ENCODE measurements at places on chromosomes 5 and 9.
A peak's percentile ranks its signal among the peaks of the same experiment; 100 is the strongest.

DNA sequence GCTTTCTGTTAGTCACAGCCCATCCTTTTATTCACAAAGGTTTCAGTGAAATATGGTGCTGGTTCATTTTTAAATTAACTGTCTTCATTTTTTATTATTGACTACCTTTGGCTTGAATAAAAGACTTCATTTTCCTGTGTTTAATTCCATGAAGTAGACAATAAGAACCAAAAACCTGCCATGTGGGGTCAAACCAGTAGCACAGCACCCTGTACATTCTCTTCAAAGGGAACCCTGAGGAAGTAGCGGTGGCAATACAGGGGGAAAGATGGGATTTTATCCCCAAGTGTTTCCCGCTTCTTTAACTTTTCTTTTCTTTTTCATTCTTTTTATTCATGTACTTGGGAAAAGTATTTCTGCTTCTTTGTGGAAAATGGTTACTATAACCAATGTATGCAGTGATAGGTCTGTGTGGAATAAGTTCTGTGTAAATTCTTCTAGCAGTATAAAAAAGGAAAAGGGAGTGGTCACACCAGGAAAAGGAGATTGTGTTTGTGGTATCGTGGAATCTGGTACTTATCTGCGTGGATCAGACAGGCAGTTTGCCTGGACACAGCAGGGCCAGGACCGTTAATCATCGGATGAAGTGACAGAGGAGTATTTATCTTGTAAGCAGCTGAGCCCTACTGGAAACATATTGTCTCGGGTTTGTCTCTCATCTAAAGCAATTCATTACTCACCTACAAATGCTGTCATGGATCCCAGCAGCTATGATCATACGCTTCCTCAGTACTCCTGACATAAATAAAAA is 94.2 kb downstream of the PPIC start:
- DNase-seq = no peak

GRCh38 chr9:16348531-16348930 is 521.9 kb downstream of the BNC2 start:
- no peak for DNase-seq

DNA sequence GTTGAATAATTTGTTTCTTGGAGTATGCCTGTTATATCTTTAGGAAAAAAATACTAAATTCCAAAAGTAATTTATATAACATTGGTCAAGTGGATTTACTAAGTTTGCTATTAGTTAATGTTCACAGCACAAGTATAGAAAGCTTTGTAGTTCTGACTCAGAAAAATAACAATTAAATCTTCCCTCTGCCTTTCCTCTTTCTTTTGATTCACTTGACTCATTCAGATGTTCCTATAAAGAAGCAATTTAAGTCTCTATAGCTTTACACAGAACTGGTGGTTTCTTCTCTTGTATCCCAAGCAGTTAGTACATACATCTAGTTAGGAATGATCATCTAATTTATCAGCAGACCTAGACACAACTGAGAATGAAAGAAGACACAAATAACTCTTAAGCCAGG is 4.5 kb upstream of the CDC42SE2 start:
- DNase-seq = no peak

DNA sequence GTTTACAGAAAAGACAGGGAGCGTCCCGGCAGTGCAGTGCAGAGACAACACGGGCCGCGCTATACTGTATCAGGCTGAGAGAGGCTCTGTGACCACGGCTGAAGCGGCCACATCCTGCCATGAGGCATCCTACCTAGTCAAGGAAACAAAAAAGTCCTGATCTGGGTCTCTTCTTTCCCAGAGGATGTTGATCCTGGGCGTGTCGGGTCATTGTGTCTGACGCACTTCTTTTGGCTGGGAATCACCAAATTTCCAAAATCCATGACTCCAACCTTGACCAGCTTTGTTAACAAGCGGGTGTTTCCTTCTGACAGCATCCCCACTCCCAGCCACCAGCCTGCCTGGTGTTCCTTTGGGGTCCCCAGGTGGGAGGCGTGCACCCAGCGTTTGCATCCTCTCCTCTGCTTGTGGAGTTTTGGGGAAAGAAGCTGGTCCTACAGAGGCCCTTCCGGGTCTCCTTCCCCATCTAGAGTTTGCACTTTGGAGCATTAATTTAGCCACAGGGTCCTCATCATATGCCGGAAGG is 91.4 kb upstream of the RAI14 start:
- no peak for DNase-seq

GRCh38 chr5:151720215-151720614 is 33.5 kb upstream of the SPARC start:
- no peak for DNase-seq

DNA sequence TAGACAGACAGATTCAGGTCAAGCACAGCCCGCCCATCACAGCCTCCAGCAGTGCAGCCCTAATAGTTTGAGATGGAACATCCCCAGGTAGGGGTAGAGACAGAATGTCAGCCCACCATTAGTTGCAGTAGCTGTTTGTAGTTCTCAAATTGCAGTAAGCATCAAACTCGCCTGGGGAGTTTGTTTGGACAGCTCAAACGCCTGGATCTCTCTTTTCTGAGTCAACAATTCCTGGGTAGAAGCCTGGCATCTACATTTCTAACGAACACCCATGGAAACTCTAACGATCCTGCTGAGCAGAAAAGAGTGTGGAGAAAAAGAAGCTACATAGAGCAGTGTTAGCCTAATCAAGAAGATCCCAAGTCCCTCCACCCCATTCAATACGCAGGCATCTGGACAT is 59.4 kb downstream of the ADAMTS16 start:
- DNase-seq = no peak

DNA sequence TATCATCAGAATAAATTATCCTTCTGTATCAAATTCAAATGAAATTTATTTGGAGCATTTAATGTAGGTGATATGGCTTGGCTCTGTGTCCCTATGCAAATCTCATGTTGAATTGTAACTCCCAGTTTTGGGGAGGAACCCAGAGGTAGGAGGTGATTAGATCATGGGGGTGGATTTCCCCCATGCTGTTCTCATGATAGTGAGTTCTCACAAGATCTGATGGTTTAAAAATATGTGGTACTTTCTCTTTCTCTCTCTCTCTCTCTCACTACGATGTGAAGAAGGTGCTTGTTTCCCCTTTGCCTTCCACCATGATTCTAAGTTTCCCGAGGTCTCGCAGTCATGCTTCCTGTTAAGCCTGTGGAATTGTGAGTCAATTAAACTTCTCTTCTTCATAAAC is 678.4 kb upstream of the RGMB start:
- no peak for DNase-seq

- DNase-seq = no peak
Measured at GRCh38 chr9:126449725-126450667, 123.4 kb downstream of the MVB12B start.

DNA sequence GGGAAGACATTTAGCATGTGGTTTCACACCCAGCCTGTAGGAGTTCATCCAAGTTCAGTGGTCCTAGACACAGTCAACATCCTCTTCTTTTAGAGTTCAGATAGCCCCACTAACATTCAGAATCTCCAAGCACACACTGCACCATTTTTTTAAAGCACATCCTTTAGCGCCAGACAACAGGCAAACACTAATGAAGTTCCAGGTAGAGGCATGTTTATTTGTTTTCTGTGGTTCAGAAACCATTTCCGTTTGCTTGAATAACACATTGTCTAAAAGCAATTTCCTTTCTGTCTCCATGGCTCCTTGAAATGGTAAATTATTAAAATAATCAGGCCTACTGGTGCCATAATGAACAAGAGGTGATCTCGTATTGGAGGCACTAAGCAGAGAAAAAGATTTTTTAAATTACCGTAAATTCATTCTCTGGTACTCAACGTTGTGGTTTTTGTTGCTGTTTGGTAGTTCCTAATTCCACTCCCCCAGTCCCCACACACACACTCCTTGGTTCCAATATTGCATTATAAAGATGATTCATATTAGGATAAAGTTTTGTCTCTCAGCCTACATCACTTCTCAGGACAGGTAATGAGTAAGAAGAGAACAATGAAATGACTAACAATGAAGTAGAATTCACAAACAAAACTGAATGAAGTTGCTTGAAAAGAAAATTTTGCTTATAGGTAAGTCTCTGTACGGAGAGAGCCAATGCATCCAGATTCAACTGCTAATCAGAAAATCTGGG is 153.1 kb downstream of the PCSK1 start:
- peak; percentile 24 for DNase-seq

DNA sequence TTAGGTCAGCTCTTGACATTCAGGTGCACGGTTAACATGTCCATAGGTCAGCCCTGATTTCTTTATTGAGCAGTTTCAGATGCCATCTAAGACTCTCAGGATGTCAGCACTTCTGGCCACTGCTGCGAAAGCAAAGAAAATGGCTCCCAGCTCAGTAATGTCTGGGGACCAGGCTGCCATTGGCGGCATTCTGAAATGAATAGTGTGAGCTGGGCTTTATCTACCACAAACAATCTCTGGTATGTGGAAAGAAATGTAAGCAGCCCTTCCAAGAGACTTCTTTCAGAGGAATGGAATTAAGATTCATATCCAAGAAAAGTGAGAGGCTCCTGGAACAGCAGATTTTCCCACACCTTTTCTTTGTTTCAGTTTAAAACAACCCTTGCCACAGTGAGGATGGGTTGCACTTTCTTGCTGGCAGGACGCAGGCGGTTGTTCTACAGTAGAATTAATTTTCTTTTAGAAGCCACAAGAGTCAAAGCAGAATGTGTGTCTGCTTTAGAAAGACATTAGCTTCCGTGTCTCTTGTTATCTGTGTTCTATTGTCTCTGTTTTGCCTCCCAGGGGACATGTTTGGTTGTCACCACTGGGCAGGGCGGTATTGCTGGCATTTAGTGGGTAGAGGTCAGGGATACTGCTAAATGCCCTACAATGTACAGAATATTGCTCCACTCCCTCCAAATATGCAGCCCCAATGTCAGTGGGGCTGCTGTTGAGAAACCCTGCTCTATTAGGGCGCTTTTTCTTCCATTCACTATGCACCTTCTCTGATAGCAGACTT is 149.9 kb upstream of the ANKH start:
- no peak for DNase-seq

- no peak for DNase-seq
Measured at GRCh38 chr9:2000314-2000713, 14.8 kb upstream of the SMARCA2 start.

GRCh38 chr9:86407022-86407421 is 52.8 kb upstream of the TUT7 start:
- DNase-seq = peak; percentile 4

GRCh38 chr5:123719004-123719403 is 207.0 kb downstream of the CSNK1G3 start:
- DNase-seq = no peak

- DNase-seq = no peak
Measured at GRCh38 chr9:137247135-137247915, 3.8 kb upstream of the STPG3 start.

- DNase-seq = no peak
Measured at GRCh38 chr5:152994033-152994680, 496.3 kb upstream of the GRIA1 start.

DNA sequence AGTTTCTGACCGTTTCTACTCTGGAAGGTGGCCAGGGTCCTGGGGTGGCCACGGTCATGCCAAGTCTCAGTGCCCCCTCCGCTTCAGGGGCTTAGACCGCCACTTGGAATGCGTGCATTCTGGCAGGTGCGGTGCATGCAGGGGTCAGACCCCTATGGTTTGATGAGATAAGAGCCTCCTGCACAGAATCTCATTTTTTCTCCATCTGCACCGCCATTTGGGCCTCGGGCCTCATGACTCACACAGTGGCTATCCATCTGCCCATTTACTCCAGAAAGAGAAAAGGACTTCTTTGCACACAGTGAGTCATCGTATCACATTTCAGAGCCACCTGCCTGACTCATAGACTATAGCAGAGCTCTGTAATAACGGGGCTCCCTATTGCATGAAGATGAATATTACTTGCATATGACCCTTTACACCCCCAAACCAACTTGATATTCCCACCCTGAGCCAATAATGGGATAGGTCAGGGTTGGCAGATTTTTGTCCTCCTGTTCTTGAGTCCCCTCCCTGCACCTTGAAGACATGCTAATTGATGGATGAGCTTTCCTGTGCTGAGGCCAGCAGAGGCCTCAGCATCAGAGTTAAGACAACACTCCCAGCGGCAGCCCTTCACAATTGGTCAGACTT is 157.4 kb downstream of the NR3C1 start:
- no peak for DNase-seq

DNA sequence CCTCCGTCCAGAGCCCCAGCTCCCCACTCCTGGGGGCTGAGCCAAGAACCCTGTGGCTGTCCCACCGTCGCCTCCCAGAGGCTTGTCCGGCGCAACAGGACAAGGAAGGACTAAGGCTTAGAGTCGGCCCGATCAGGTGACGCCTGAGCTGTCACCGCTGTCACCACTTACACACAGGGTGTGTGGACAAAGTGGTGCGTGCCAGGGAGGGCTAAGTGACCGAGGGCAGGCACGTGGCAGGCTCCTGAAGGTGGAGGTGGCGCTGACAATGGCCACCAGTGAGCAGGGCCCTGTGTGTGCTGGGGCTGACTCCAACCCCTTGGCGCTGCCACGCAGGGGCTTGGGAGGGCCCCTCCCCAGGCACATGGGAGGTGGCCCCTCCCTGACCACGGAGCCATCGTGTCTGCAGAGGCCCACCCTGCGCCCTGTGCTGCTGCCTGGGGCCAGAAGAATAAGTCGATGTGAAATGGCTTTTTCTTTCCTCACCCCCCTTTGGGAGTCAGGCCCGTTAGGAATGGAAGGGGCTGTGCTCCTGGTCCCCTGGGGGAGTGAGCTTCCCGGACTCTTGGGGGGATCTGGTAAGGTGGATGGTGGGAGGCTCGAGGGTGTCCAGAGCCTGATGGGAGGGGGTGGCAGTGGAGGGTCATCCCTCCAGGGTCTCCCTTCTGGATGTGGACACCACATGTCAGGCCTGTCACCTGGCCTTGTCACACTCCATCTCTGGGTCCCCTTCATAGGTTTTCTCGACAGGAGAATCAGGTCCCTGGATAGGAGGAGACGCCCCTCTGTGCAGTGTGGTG is 2.6 kb upstream of the GPSM1 start:
- DNase-seq = no peak

DNA sequence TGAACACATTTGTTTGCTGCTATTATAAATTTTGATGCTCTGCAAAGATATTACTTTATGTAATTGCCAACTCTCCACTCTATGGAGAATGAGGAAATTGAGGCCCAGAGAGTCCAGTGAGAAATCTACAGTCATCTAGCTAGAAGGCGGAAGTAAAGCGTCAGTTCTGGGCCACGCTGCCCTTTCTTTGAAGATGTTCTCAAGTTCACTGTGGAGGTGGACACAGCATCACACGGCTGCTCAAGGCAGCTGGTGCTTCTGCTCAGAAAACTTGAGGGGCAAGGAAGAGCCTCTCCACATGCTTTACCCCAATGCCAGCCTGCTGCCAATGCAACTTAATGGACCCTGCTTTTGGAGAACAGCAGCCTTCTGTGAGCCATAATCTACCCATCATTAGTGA is 96.3 kb downstream of the TTLL11 start:
- DNase-seq = no peak

GRCh38 chr5:113265190-113265589 is 169.6 kb downstream of the TSSK1B start:
- no peak for DNase-seq

DNA sequence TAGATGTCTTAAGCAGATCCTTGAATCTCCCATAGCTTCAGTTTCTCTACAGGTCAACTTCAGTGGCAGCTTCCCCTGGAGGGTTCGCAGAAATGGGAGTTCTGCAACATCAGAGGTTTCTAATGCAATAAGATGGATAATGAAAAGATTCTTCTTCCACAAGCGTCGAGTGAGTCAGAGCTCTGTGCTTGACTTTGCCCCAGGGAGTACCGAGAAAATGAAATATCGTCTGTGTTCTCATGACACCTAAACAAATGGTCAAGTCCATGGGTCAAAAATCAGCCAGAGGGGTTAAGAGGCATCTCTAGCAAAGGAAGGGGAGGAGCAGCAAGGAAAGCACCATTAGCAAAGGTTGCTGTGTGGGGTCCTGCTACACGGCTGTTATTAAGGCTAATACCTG is 3.2 kb upstream of the ADRA1B start:
- DNase-seq = no peak

Data from activated naive CD4-positive, alpha-beta T cell treated with Interleukin-2 at 50 U/mL for 16 hours (primary cell).